Gastroesophageal sphincter (tissue), 4 donors: ENCODE measurements at places on chromosomes 2 and 18.

- ATAC-seq, result peak; percentile 39
Observed at GRCh38 chr2:71453404-71454220, at the start of gene DYSF. TSS of gene DYSF (plus strand) at chr2:71453561.

DNA sequence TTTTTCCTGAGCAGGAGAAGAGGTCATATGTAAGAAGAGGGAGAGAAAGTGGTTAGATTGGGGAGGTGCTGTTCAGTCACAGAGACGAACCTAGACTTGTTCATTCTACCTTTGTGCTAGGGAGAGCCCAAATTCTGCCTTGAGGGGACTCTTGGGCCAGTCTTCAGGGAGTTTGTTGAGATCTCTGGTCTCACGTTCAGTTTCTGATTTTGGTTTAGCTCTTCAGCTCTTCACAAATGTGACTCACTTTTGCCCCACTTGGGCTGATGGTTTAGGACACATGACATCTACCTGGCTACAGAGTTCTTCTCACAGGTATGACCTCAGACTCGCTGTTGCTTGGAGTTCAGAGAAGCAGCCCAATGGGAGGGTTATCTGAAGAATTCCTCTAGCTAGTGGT, 49.2 kb upstream of the DARS1 start:
- no peak for ATAC-seq

GRCh38 chr2:190698895-190699294, 50.0 kb downstream of the NAB1 start:
- no peak for ATAC-seq

- ATAC-seq, result no peak
Observed at GRCh38 chr2:171316220-171316619, 117.6 kb downstream of the METTL8 start.

DNA sequence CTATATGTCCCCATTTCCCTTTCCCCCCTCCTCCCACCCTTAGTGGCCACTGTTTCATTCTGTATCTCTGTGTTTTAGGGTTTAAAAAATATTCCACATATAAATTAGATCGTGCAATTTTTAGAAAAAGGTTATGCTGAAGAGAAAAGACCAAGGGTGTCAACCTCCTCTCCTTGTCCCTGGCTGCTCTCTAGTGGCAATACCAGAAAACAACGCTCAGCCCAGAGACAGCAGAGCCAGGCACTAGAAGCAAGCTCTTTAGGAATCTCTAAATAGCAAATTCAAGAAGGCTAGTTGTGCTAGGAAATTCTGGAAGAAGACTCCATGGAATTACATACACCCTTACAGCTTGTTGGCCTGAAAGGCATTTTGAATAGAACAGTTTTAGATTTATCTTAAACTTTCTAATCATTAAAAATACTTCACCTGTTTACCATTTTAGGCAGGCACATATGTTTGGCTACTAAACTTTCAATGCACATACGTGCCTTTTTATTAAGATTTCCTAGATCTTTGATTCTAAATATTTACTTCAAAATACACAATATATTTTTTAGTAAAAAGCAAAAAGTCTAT, 35.1 kb upstream of the RASGRP3 start:
- peak; percentile 66 for ATAC-seq

GRCh38 chr2:213122725-213123124, 28.7 kb downstream of the IKZF2 start:
- no peak for ATAC-seq

DNA sequence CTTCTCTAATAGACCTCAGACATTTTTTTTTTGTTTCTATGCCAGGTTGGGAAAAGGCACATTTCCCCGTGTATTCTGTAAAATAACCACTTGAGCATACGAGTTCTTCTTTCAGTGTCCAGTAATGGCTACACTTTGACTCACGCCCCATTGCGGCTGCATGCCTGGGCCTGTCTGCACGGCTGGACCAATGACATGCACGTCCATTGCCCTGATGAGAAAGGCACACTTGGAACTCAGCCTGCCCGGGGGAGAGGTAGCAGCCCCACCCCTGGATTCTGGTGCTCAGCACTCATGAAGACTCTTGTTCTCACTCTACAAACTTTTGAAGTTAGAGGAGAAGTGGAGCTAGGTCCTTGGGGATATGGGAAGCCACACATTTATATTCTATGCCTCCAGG, 5.8 kb downstream of the PCARE start:
- ATAC-seq, result no peak

- no peak for ATAC-seq
Observed at GRCh38 chr2:52238782-52239181, 1206.8 kb upstream of the NRXN1 start.

DNA sequence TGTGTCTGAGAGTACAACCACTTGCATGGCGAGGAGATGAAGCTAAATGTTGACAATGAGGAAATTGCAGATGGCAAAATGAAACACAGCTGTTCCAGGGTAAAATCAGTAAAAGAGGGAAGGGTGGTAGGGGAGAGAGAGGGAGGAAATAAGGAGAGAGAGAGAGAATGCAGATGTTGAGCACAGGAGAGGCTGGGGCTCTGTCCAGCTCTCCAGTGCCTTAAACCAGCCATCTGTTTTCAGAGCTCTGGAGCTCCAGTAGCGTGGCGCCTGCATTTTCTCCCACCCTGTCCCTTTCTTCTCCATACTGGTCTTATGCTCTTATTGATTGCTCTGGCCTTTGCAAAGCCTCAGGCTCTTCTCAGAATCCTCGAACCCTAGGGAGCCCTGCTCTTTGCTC, 52.7 kb upstream of the BOD1L2 start:
- no peak for ATAC-seq

- ATAC-seq, result no peak
Observed at GRCh38 chr18:45464619-45465018, 150.7 kb upstream of the SLC14A2 start.

DNA sequence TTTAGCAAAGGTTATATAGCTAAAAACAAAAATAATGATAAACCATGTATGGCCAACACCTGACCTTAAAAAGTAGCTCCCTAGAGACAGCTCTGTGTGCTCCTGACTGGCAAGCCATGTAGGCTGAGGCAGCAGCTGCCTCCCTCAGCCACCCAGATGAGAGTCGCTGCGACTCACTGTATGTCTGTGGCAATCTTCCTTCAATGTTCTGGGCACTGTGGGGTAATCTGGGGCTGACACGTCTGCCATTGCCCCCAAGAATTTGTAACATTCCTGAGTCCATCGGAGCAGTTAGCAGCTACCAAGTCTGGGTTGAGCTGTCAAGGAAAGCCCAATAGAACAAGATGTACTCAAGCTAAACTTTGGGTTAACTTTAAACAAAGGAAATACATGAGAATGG, 106.4 kb upstream of the DAPL1 start:
- no peak for ATAC-seq

- no peak for ATAC-seq
Observed at GRCh38 chr2:141440072-141440635, 690.7 kb downstream of the LRP1B start.

DNA sequence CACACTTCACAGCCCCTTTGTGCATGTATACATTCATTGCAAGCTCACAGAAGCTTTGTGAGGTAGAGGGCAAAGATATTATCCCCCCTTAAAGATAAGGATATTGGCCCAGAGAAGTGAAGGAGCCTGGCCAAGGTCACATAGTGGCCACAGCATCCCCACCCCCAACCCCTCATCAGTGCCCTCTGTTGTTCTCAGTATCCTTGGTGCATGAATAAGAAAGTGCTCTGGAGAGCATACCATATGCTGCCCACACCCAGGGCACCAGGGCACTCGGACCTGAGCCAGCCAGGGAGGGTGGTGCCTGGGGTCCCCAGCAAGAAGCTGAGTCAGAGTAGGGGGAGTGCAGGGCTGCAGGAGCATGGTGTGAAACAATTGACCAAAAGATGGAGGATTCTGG, 3.3 kb downstream of the DYSF start:
- no peak for ATAC-seq

GRCh38 chr18:6807515-6808257, 78.2 kb downstream of the ARHGAP28 start:
- ATAC-seq, result no peak

DNA sequence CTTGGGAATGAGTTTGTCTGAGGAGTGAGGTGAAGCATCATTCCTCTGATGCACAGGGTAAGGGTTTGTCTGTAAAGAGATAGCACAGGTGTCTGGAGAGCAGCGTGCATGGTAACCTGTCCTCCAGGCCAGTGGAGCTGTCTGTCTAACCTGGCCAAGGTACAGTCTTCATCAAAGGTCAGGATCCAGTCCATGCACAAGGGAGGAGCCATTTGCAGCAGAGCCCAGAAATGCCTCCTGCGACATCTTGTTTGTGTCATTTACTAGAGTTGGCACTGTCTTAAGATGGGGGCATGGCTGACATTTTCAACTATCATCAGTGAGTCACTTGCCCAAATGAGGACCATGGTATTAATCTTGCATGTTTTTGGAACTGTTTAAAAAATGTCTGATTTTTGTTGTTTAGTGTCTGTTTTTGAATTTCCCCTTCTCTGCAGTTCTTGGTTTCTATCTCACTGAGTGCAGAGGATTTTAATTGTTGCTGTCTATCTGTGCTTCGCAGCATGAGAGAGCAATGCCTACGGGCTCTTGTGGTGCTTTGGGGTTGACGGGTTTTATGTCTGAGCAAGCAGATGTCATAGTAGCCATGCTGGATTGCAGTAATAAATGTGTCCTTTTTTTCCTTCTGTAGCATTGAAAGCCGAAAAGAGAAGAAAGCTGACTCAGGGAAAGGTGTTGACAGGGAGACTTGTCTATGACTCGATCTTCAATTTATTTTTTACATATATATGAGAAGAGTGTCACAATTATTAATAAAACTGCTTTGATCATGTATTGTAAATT, 91.3 kb downstream of the DPP4 start:
- ATAC-seq, result no peak

- ATAC-seq, result no peak
Observed at GRCh38 chr2:120372816-120373215, 26.9 kb downstream of the INHBB start.

DNA sequence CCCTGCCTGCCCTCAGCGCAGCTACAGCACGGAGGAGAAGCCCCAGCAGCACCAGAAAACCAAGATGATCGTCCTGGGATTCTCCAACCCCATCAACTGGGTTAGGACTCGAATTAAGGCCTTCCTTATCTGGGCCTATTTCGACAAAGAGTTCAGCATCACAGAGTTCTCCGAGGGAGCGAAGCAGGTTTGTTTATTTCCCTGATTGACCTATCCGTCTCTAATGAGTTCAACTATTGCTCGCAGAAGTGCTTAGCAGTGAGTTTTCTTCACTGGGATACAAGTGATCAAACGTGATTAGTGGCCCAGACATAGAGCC, 639 bp downstream of the MAIP1 start:
- no peak for ATAC-seq

GRCh38 chr2:159146996-159147666, 139.4 kb downstream of the WDSUB1 start:
- ATAC-seq, result peak; percentile 51

DNA sequence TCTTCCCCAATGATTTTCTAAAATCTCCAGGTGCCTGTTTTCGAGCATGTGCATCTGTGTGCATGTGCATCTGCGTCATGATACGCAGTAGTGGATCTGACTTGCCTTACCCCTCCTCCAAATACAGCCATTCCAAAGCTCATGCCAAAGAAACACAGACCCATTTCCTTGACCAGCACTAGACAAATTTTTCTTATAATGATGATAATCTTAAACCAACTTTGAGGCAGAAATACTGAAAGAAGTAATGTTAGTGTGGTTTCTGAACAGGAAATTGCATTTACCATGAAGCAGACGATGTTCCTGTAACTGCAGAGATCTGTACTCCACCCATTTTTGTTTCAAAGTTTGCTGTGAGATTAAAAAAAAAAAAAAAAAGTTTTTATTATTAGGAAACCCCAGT, 25.6 kb downstream of the CYTIP start:
- ATAC-seq, result no peak

- peak; percentile 99 for ATAC-seq
Observed at GRCh38 chr2:152200565-152201465, 25.3 kb upstream of the STAM2 start.

DNA sequence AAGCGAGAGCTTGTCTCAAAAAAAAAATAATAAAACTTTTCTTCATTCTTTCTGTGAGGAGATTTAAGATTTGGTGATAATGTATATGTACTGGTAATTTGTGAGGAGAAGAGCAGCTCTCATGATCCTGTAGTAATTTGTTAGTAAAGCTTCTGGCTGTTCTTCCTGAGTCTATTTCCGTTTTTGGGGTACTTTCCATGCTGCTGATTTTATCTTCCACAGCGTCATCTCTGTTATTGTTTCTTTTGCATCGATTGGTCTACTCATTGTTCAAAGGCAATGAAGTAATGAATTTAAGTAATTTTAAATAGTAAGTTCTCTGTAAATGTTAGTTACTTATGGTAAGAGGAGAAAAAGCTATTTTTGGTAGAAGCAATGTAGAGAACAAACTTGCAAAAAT, 12.0 kb downstream of the NDUFAF7 start:
- no peak for ATAC-seq

DNA sequence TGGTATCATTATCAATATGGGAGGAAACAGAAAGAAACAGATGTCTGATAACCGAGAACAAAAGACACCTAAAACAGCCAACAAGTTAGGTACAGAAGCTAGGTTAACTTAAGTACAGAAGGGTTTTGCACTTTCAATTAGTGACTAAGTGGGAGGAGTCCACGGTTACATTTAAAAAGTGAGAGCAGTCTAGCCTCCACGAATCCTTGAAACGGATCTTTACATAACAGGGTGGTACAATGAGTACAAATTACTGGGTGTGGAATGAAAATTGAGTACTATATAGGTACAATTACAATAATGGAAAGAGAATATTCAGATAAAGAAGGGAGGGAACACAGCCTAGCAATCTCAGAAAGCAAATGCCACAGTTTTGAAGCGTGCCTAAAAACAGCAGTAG, 76.6 kb downstream of the TLK1 start:
- no peak for ATAC-seq

- ATAC-seq, result no peak
Observed at GRCh38 chr2:100606726-100607343, 44.0 kb downstream of the PDCL3 start.

DNA sequence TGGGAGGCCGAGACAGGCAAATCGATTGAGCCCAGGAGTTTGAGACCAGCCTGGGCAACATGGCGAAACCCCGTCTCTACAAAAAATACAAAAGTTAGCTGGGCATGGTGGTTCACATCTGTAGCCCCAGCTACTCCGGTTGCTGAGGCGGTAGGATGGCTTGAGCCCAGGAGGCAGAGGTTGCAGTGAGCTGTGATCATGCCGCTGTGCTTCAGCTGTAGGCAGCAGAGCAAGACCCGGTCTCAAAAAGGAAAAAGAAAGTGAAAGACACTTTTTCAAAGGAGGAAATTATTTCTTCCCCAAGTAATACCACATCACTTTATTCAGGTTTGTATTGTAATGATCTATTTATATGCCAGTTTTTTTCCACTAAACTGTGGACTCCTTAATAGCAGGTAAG, 35.7 kb upstream of the TAF4B start:
- no peak for ATAC-seq
